ENCODE measurements at places on chromosomes 1 and 21.

GRCh38 chr1:189936861-189937260 lies 540.8 kb downstream of the BRINP3 start:
- no peak for DNase-seq

DNA sequence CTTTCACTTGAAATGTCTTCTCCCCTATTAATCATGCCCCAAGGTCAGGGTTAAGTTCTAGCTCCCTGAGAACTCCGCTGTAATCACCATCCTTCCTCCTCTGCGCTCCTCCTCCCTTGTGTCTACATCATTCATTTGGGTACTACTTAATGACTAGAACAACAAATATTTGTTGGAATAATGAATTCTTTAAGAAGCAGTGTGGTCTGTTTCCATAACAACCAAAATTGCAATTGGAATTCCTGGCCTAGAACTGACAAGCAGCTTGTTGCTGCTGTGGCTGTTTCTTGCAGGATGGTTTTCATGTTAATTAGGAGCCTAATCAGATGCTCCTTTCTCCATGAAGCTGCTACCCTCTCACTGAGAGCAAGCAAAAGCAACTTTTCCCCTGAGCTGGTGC lies 192.5 kb downstream of the ZZZ3 start:
- no peak for DNase-seq

- no peak for DNase-seq
Observed at GRCh38 chr21:19468991-19469715, 1065.6 kb upstream of the TMPRSS15 start.

- no peak for DNase-seq
Observed at GRCh38 chr1:154154534-154155191, at the start of gene NUP210L. NUP210L (minus strand) TSS chr1:154155073.

DNA sequence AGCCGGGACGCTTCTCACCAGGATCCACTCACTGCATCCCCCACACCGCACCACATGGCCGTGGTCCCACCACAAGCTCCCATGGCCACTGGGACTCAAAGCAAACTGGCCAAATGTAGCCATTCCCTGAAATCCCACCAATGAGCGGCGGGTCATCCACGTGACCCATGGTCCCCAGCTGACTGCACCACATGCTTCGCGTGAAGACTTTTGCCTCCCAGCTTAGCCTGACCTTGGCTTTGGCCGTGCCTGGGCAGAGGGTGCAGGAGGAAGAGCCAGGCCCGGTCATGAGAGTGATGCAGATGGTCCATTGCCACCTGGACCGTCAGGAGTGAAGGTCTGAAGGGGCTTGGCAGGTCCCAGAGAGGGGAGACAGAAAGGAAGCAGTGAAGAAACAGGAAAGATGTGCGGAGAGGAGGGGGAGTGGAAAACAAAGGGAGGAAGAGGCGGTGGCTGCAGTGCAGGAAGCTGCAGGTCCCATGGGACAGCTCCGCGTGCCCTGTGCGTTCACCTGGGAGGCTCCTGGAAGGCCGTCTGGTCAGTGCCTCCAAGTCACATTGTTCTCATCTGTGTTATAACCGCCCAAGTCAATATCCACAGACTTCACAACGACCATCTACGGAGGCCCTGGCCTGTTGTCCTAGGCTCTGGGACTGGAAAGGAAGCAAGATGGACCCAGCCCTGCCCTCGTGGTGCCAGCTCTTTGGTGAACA lies 167.8 kb upstream of the AJAP1 start:
- no peak for DNase-seq

DNA sequence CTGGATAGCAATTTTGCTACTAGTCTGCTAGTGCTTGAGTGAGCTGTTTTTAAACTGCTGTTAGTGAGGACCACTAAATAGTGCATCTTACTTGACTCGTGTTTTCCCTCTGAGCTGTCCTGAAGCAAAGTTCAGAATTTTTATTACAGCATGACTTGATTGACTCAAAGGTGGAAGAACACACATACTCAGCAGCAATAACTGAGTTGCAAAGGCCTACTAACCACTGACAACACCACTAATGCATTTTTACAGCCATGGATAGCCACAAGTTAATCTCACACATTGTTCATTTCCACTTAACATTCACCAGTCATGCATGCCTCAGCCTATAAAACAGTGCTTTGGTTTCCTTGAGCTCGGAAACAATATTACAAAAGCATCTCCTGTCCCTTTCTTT lies 148.7 kb downstream of the RUNX1 start:
- DNase-seq: no peak

DNA sequence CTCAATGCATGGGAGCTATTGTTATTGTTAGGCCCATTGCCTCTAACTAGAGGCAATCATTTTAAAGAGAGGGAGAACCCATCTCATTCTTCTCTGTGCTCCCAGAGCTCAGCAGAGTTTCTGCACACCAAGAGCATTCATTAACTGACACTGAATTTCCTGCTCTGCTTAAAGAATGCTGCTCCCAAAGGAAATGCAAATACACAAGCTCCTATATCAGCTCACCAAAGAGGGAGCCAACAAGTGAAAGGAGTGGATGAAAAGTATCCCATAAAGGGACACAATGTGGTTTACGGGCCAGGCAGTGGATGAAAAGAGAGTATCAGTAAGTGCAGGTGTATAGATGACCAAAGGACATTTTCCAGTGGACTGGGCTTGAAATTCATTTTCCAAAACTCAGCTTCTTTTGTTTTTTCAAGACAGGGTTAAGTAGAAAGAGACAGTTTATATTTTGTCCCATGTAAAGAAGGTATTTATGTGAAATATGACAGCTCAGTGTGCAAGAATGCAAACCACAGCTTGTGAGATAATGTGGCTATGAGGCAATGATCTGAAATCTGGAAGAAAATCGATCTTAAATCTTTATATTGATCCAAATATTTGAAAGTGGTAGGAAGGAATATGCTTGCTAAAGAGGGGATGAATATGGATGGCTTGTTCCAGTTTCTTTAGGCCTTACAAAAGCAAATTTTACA lies 207.7 kb upstream of the CAMK1G start:
- DNase-seq: no peak

GRCh38 chr21:34968414-34969333 lies 80.4 kb downstream of the RUNX1 start:
- no peak for DNase-seq

All from stimulated activated CD8-positive, alpha-beta memory T cell treated with anti-CD3 and anti-CD28 coated beads, Interleukin-7, amount 100 ng/mL, for 1 hour (primary cell).